Thoracic aorta (tissue), 2 donors: ENCODE measurements at places on chromosomes 16 and 17. TPM values are rescaled to one million over a fixed set of nuclear protein-coding genes. Genes with fewer than 3 reads are reported as not detected.

Gene KRTAP9-4
- not detected for total RNA-seq

Gene CDH5
- total RNA-seq: 21.1 TPM

DNA sequence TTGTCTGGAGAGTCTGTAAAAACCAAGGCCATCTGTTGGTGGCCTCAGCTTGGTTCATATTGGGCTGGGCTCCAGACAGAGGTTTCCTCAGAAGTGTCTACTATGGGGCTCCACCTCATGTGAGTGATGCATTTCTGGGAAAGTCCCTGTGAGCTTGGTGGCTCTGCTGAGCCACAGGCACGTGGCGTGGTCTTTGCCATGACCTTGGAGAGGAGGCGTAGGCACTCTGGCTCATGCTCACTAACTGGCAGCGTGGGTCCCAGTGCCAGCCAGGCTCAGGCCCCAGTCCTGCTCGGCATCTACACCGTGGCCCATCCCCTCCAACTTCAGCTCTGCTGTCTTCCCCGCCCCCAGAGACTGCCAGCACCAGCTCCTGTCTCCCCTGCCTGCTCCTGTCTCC, 10.7 kb upstream of the SMTNL2 start:
- H3K27ac ChIP-seq: no peak overlapping the region
- no peaks in the 10 kb centered on the region for H3K4me1 ChIP-seq
- no peaks in the 10 kb centered on the region for H3K36me3 ChIP-seq
- no peak for DNase-seq
- H3K4me3 ChIP-seq: no peak overlapping the region

- DNase-seq: no peak
- H3K36me3 ChIP-seq: no peaks in the 10 kb centered on the region
- H3K4me1 ChIP-seq: no peaks in the 10 kb centered on the region
- H3K27ac ChIP-seq: no peak overlapping the region
- H3K4me3 ChIP-seq: no peak overlapping the region
Measured at GRCh38 chr16:35574454-35575431, 2115.3 kb downstream of the TP53TG3F start.
